ENCODE measurements at places on chromosomes 2 and 18.
A peak's percentile ranks its signal among the peaks of the same experiment; 100 is the strongest.

DNA sequence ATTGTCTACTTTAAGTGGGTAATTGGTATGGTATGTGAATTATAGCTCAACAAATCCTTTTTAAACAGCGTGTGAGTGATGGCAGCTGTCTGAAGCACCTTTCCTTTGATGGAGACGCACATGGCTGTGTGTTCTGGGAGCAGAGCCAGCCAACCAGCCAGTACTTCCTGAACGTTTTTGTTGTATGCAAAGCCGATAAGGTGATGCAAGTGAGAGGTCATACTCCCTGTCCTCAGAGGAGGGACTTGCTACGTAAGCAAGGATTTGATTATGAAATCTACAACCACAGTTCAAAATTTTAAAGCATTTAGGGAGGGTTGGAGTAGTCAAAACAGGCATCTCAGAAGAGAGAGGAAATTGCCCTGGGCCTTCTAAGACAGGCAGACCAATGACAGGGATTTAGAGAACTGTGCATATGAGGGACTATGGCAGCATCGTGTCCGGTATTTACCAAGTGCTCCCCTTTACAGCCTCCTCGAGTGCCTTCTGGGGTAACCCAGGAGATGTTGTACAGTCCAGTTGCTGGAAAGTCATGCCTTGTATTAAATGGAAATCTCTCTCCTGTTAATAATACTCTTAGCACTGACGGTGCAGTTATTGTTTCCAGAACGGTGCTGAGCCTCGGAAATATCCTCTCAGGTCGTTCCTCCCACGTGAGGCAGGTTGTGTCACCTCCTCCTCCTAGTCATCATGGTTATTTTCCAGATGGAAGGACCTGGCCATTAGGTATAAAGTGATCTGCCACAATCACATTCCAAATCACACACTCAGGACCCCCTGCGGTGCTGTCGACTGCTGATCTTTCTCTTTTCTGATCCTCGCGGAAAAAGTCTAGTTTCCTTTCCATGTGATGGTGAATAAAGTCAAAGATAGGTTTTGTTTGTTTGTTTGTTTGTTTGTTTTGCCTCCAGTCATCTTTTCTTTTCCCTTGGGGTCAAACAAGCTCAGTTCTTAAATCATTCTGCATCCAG lies 28.4 kb downstream of the ARHGEF4 start:
- no peak for DNase-seq

- no peak for DNase-seq
Observed at GRCh38 chr2:191038241-191038725, 24.3 kb upstream of the STAT1 start.

DNA sequence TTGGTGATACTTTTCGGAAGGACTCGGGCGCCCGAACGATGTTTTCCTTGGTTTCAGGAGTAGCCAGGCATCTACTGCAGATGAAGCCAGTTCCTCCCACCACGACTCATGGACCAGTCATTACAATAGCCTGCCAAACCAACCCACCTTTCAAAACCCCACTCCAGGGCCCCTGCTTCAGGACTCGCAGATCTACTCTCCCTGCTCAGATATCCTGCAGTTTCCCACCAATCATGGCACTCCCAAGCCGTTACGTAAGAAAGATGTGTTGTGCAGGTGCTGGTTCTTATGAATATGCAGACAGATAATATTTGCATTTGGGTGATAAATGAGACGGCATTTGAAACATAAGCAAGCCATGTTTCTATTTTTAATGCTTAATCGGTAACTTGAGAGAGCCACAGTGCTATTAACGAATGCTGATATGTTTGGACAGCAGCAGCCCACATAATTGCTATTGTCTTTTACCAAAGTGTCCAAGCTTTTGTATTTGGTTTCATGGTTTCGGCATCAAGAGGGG lies 3.5 kb upstream of the CYS1 start:
- DNase-seq, result no peak

- peak; percentile 100 for DNase-seq
Observed at GRCh38 chr2:30146337-30147195, at the start of gene YPEL5. Gene YPEL5 (plus strand): TSS chr2:30147007. CDS start chr2:30156652, 9,645 bp downstream.

DNA sequence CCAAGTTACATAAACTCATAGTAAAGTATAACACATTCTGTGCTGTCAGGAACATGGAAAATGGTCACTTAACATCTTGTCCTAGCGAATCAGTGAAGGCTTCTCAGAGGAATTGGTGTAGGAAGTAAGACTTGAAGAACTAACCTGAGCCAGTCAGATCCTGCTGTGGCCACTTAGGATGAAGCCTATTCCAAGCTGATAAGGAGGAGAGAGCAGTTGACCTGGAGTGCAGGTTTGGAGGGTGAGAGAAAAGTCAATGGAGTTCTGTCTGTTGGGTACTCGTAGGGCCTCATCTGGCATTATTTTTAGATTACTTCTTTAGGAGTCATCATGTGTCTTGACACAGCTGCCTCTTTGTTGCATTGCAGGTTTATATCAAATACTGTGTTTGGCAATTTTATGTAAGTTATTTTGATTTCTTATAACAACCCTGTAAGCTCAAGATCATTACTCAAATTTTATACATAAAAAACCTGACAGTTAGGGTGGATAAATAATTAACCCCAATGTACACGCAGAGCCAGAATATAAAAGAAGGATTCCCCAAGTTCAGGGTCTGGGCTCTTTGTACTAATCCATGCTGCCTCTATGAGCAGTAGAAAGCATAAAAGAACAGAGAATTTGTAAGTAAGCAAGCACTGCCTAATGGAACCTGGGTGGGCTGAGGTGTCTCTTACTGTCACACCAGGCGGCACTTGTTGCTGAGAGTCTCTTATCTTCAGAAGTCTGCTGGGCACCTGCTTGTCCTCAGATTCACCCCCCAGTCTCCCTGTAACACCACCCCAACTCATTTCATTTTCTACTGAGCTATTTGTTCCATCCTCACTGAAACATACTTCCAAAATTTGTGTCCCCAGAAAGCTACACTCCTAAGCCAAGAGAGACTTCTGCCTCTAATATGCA lies 252.1 kb upstream of the NT5C1B start:
- DNase-seq, result no peak

DNA sequence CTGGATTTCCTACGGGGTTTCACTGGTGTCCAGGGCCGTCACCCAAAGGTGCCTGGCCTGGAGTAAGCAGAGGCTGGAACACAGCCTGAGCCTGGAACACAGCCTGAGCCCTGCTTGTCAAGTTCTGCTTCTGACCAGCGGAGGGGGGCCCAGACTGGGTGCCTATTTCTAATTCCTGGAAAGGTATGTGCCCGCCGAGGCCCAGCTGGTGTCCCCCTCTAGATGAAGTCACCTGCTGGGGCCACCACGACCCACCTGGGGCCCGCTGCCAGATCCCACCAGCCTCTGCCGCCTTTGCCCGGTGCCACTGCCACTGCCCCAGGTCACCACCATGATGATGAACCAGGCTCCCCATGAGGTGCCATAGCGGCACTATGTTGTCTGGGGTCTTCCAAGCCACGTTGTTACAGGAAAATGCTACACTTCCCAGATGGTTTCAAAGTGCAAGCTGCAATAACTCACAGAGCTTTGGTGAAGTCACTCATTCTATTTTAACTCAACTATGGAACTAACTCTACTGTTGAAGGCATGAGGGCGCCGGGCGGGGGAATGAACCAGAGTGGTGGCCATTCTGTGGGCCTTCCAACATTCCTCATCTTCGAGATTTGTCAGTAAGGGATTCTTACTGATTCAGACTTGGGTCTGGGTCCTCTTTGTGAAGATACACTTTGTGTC lies 40.9 kb upstream of the LAPTM4A start:
- no peak for DNase-seq

DNA sequence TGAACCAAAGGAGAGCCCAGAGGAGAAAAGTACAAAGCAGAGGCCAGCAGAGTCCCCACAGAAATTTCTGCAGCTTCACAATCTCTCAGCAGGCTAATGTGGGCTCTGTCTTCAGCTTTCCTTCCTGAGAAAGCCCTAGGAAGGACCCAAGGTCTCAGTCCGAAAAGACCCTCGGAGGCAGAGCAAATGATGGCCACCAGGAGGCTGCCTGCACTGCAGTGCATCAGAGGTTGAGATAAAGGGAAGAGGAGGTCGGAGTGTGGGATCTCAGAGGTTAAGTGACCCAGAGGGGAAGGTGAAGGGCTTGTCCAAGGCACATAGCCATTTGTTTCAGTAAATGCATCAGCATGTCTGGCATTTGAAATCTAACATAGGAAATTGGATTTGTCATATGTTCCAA lies 299.1 kb upstream of the SLC14A2 start:
- DNase-seq, result no peak

DNA sequence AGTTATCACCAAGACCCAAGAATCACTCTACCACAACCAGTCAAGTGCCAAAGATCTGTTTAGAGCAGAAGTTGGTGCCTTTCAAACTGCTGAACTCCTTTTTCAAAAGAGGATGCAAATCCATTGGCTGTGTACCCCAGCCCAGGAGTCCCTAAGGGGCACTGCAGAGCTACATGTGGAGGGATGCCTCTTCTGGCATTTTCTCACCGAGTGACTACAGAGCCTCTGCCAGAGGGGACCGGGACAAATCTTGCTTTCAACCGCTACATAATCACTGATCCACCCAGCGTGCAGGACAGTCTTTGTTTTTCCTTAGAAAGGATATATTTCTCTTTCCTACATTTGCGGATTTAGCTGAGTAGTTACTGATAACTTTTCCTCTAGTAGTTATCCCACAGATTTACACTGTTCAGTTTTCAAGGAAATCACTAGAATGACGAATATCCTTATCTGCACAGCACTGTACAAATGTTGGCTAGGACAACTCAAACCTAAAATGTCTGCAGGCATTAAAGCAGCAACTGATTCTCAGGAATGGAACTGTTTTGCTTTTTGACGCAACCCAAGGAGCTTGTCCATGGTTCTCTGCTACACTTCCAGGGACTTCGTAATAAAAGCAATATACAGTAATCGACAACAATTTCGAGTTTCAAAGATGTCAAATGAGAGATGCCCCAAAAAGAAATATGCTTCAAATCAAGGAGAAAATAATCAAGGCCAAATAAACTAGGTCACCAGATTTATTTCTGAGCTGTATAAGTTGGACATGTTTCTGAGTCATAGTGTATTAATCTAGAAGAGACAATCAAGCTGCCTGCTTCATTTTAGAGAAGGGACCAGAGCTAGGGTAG lies 24.1 kb downstream of the EPB41L3 start:
- DNase-seq, result no peak

GRCh38 chr2:101205521-101206479 lies 46.9 kb upstream of the CNOT11 start:
- DNase-seq, result peak; percentile 6

- DNase-seq, result no peak
Observed at GRCh38 chr2:6878549-6878948, 972 bp downstream of the RSAD2 start.

GRCh38 chr2:195675783-195676427 lies 18.9 kb downstream of the SLC39A10 start:
- DNase-seq, result no peak

DNA sequence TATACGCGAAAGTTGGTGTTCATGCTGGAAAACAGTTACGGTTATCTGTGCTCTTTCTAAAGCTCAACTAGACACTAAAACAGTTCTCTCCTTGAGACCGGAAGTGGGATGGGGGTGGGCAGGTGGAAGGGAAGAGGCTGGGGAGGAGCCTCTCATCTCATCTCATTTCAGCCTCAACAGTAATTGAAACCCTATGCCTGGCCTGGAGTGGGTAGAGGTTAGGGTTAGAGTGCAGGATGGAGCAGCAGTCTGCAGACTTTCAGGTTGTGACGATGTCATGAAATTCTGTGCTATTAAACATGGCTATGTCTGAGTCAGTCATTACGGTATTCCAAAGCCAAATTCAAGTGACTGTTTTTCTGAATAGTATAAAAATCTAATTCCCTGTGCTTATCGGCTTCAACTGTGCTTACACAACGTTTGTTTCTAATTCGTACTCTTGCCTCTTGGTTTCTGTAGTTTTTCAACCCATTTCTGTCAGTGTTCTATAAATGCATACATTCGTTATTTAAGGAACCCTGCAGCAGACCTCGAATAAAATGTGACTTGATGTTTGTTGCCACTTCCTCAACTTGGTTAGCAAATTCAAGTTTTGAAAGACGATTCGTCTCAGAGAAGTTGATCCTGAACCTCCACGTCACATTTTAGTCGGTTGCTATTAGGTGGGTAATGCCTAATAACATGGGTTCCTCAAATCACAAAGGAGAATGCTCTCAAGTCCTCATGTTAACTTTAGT lies 75.8 kb upstream of the TCF7L1 start:
- no peak for DNase-seq

DNA sequence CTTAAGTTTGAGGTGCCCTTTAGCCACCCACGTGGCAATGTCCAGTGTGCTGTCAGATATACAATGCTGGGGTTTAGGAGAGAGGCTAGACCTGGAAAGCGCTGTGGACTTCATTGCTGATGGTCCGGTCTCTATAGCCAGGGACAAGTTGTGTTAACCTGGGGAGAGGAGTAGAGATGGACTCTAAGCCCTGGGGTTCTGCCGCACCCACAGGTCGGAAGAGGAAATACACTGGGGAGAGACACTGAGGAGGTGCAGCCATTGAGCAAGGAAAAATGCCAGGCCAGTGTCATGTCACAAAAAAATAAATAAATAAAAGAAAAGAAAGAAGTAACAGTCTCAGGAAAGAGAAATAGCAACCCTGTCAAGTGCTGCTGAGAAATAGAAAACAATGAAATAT lies 106.9 kb upstream of the CBLN2 start:
- no peak for DNase-seq

DNA sequence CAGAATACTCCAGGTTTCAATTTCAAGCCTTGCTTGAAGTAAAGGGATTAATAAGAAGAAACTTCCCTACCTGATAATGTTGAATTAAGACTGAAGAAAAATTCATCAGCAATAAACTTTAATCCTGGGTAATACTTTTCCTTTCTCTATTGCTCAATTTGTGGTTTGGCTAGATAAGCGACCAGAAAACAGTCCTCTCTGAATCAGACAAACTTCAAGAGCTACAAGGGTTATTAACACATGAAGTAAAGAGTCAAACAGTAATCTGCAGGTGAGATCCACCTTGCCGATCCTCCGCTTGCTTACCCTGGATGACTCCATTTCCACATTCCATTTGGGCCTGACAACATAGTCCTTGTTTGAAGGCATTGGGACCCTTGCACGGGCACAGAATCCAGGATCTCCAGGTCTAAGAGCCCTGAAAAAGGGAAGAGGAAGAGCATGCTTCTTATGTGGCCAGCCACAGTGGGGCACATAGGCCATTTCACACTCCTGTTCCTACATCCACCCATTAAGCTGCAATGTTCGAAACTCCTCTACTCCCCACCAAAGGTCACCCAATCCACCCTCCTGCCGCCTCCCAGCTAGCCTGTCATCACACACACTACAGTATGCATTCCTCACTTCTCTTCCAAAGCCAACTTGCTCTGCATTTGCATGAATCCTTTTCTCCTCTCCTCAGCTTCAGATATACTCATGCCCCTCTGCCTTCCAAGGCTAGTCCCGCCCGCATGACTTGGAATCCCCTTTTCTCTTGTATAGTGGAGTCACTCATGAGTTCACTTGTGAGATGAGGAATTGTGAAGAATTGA lies 39.8 kb downstream of the IWS1 start:
- no peak for DNase-seq

DNA sequence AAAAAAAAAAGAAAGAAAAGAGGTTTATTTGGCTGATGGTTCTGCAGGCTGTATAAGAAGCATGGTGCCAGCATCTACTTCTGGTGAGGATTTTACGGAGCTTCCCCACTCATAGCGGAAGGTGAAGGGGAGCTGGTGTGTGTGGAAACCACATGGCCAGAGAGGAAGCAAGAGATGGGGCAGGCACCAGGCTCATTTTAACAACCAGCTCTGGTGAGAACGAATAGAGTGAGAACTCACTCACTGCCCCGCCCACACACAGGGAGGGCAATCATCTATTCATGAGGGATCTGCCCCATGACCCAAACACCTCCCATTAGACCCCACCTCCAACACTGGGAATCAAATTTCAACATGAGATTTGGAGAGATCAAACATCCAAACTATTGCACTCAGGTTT lies 68.5 kb downstream of the MOGAT1 start:
- DNase-seq, result no peak

Measured in nucleus accumbens (tissue), 56 donors.